RPMI7951 (cell line): ENCODE measurements at places on chromosomes 4 and X. TPM values are rescaled to one million over a fixed set of nuclear protein-coding genes. Genes with fewer than 3 reads are reported as not detected.

NLGN3 gene
- total RNA-seq = under 0.01 and 0.10 TPM in 2 replicates

GRCh38 chrX:11266573-11267003, 26.6 kb upstream of the AMELX start:
- DNase-seq = no peak

DNA sequence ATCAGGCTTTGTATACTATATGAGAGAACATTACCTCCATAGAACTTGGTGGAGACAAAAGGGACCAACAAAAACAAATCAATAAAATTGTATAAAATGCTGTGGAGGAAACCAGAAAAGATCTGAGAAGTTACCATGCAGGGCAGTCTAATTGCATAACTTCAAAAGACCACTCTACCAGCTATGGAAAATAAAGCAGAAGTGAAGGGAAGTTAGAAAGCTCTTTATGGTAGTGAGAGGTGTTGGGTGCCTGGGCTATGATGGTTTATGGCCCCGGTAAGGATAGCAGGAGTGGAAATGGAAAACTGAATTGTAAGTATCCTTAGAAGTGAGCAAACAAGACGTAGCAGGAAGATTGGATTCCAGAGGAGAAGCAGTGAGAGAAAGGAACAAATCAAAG, 3.1 kb downstream of the TMEM184C start:
- no peak for DNase-seq

- peak; percentile 68 for DNase-seq
Observed at GRCh38 chrX:41275661-41276609, 58.0 kb upstream of the DDX3X start.

PAGE5 gene
- 41.0 and 56.8 TPM in 2 replicates for total RNA-seq

GRCh38 chr4:73340917-73341316, 63.2 kb upstream of the ALB start:
- no peak for DNase-seq

DNA sequence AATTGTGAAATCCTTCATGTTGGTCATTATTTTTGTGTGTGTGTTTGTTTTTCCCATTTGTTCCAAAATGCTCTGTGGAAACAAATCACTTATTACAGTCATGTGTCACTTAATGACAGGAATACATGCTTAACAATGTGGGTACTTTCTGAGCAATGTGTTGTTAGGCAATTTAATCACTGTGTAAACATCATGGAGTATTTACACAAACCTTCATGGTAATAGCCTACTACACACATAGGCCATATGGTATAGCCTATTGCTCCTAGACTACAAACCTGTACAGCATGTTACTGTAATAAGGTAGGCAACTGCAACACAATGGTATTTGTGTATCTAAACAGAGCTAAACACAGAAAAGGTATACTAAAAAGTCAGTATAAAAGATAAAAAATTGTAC, 388.9 kb upstream of the PPP1R2C start:
- no peak for DNase-seq

CT45A10 gene
- total RNA-seq = 0.29 and 0.72 TPM in 2 replicates

- peak; percentile 2 for DNase-seq
Observed at GRCh38 chr4:138650929-138651448, 364.6 kb upstream of the NOCT start.

DNA sequence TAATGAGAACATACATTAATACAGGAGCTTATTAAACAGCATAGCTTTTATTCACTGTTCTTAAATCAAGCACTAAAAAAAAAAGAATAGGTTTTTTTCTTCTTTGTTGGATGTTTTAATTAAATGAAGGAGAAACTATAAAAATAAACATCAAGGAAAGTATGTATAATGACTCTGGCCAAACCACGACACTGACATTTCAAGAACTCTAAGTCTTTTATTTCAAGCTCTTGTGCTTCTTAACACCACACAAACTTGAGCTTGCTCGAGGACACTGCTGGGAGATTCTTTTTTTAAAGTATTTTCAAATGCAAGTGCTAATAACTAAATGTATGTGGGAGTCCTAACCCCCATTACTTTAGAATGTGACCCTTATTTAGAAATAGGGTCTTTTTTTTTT, 204.9 kb upstream of the PPARGC1A start:
- no peak for DNase-seq
